ENCODE measurements at places on chromosomes 3 and 15. TPM values are rescaled to one million over a fixed set of nuclear protein-coding genes. Genes with fewer than 3 reads are reported as not detected.

Gene FHIT
- 2.1 TPM for total RNA-seq

Gene RBPMS2
- total RNA-seq, result not detected

Gene CSNK1G1
- 29.3 TPM for total RNA-seq

Gene FMN1
- 27.7 TPM for total RNA-seq

Gene PIF1
- 3.1 TPM for total RNA-seq

Gene SLC9A9
- total RNA-seq, result 74.0 TPM

Gene MASP1
- total RNA-seq, result 328 TPM

Gene IL17RB
- total RNA-seq, result 0.33 TPM

Gene SLC12A1
- total RNA-seq, result not detected

Gene HRG
- not detected for total RNA-seq

Gene MCF2L2
- under 0.01 TPM for total RNA-seq

- DNase-seq, result no peak
Measured at GRCh38 chr3:57383838-57384237, 91.4 kb upstream of the ASB14 start.

GRCh38 chr3:59271971-59272370 is 222.1 kb upstream of the CFAP20DC start:
- no peak for DNase-seq

- DNase-seq, result no peak
Measured at GRCh38 chr3:19769694-19770093, 164.3 kb downstream of the EFHB start.

- DNase-seq, result peak; percentile 72
Measured at GRCh38 chr3:355622-356021, 159.1 kb downstream of the CHL1 start.

- DNase-seq, result no peak
Measured at GRCh38 chr15:77296773-77297337, 123.0 kb downstream of the PEAK1 start.

DNA sequence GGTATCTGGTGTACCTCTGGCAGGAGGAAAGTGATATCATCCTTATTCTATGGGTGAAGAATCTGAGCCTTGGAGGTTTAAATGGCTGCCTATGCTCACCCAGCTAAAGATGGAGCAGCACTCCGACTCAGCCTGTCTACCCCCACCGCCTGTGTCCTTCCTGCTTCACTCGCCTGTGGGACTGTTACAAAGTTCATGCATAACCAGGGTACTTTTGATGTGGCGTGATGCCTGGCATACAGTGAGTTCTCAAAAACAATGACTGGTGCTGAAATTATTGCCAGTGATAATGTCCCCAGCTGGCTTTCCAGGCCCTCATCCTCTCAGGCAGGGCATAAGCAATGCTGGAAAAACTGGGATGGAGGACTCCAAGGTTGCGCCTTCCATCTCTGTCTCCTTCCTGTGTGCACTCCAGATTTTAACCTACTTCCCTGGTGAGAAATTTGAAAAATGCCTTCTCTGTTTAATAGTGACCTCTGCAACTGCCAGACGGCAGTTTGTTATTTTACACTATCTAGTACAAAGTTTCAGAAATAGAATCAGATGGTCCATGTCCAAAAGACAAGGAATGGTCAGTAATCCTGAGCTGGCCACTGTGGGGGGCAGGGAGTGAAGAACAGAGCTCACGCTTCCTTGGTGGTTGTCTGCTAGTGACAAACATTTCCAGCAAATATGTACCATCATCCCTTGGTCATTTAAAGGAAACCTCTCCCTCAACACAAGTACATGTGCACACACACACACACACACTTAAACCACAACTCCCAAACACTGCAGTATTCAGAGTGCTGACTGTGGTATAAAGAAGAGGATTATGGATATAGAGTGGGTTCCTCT is 86.5 kb upstream of the NMNAT3 start:
- DNase-seq, result peak; percentile 46

DNA sequence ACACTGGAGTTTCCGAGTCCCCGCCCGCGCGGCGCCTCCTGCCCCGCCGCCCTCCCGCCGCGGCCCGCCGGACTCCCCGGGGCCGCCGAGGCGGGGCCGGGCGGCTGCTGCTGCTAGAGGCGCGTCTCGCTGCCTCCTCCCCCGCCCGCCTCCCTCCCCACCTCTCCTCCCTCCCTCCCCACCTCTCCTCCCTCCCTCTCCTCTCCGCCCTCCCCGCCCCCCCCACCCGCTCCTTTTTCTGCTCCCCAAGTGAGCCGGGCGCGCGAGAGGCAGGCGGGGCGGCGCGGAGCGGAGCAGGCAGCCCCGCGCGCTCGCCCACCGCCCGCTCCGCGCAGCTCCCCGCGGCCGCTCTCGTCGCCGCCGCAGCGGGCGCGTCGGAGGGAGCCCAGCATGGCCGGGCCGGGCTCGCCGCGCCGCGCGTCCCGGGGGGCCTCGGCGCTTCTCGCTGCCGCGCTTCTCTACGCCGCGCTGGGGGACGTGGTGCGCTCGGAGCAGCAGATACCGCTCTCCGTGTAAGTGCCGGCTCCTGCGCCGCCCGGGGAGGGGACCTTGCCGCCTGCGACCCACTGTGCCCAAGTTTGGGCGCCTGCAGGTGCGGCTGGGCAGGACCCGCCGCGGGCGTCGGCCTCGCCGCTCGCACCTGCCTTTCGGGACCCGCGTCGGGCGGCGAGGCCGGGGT is at the start of gene CACNA2D3:
CACNA2D3 (plus strand) TSS at position 229 of the 679 bp plus-strand sequence.
- DNase-seq, result no peak

DNA sequence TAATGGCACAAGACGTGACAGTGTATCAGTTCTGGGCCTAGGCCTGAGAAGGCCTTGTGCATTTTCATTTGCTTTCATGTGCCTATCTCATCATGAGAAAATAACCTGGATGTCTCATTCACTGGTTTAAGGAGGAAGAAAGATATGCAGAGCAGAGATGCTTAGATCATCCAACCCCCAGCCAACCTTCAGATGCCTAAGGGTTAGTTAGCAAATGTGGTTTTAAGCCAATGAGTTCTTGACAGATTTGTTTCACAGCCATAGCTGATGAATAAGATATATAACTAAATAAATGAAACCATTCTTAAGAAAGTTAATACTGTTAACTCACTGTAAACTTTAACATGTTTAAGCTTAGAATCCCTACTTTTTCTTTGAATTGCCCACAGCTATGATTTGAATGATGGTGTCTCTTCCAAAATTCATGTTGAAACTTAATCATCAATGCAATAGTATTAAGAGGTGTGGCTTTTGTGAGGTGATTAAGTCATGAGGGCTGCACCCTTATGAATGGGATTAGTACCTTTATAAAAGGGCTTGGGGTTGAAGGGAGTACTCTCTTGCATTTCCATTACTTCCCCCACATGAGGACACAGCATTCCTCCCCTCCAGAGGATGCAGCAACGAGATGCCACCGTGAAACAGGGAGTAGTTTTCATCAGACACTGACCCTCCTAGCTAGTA is 324.6 kb upstream of the TBC1D5 start:
- DNase-seq, result no peak

DNA sequence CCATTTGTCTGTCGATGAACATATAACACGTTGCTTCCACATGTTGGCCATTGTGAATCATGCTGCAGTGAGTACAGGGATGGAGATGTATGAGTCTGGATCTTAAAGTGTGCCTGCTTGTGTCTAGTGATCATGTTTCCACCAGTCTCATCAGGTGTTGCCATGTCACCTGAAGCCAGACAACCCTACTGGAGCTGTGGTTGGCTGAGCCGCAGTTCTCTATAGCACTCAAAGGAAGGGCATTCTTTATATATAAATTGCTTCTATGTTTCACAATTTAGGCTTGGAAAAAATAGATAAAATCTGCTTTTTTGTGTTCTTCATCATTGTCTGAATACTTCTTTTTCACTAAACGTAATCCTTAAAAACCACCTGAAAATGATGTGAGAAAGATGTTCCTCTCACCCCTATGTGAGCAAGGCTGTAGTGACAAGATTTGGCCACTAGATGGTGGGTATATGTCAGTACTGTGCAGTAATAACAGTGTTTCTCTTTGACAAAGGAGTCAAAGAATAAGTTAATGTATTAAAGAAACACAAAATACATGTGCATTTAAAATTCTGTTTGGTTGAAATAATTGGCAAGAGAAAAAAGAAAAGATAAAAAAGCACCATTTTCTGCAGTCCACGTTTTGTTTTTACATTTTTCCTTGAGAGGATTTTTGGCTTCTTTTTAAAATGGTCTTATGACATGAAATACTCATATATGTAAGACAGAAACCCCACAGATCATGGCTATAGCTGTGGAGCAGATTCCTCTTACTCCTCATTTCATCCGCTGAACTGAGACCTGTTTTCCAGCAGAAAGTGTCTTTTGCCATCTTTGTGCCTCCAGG is 394.5 kb upstream of the DPPA4 start:
- DNase-seq, result peak; percentile 78

GRCh38 chr15:78232951-78233350 is 1.4 kb downstream of the ACSBG1 start:
- no peak for DNase-seq

DNA sequence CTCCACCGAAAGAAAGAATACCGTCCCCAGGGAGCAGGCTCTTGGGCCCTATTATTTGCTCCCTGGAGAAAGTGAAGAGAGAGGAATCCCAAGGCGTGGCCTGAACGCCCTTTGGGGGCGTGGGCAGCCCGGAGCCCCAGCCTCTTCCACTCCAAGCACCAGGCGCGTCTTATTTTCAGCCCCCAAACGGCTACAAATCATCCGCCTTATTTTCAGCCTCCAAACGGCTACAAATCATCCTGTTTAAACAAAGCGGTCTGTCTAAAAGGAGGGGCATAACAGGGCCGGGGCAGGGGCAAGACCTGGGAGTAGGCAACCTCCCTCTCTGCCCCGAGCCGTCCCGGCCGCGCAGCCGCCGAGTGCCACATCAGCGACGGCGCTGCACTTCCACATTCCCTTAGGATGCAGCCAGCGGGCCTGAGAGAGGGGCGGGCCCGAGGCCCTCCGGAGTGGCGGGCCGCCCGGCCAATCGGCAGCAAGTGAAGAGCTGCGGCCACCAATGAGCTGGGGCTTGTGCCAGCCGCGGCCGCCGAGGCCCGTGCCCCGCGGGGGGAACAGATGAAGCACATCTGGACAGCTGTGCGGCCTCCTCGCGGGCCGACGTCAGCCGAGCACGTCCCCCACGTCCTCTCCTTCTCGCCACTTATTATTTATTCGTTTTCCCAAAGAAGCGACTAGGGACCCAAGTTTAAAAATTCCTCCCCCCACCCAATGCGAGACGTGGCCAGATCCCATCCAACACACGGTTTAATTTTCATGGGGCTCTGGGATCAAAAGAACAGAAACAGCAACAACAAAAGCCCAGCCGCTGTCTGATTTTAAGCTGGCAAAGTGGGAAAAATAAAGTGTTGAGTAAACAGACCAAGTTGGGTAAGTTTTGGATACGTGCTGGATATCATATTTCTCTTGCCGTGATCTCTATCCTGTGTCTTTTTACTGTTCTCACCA is at the start of gene TMEM45A:
TMEM45A (plus strand) TSS at position 561 of the 948 bp plus-strand sequence. CDS start 62,593 bp downstream, outside the sequence.
- DNase-seq, result peak; percentile 97

DNA sequence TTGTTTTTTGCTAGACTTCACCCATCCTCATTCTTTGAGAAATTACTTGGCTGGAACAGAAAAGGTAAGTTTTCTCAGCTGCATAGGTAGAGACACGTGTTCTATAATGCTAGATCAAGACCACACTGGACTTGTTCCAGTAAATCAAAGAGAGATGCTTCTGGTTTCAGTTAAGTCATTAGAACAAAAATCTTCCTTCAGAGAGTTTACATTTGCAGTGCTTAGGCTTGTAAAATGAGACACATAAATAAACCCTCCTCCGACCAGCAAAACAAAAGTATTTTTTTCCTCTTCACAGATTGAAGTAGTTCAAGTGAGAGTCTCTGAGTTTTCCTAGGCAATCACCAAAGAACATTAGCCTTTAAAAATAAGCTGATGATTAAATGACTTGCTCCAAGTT is 87.3 kb upstream of the PROK2 start:
- no peak for DNase-seq

GRCh38 chr3:37136067-37136466 is 38.3 kb downstream of the LRRFIP2 start:
- DNase-seq, result no peak

DNA sequence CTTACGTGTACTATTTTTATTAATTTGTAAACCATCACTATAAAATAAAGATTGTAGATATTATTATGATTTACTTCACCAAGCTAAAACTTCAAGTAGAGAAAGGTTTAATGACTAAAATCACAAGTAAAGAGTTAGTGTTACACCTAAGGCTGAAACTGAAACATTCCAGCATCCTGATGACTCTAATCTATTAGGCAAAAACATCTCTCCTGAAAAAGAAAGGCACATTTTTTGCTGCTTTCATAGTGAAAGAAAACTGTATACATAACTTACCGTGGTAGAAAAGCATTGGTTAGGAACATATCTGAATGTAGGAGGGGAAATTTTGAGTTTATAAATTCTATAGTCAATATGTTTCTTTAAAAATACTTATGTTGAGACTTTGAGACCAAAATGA is 35.4 kb downstream of the CCDC191 start:
- DNase-seq, result no peak

DNA sequence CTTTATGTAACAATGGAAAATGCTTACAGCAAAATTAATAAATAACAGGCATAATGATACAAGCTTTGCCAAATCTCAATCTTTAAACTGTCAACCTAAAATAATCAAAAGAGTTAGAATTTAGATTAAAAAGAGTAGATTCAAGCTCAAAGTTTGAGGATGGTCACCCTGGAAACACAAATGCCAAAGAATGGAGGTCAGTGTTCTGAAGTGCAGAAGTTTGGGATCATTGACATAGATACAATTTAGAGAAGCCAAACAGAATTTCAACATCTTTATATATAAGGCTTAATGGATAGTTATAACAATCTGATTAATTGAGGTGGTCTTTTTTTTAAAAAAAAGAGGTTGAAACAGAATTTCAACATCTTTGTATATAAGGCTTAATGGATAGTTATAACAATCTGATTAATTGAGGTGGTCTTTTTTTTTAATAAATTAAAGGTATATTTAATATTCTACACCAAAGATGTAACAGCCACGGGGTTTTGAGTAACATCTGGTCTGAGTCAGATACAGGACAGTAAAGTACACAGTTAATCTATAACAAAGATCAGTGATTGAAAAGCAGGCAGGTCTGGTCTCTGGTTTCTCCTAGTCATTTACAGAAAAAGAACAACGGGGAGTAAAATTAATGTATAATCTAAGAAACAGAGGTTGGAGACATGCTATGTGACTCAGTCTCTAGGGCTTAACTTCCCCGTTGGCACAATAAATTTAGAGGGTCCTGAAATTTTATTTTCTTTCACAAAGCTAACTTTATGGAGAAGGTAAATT is 490.7 kb downstream of the GBE1 start:
- no peak for DNase-seq

DNA sequence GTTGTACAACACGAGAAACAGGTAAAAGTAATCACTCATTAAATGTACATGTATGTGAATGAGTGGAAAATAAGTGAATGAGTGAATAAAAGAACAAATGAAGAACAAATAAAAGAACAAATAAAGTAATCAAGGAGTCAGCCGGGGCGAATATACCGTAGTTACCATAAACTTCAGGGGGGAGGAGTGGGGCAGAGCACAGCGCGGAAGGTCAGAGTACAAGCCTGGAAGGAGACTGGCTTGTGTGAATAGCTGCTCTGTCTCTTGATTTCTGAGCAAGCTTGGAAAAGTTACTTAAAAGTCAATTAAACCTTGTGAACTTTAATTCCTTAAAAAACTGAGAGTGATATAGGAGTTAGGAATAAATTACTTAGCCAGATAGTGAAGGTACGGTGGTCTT is 466.5 kb upstream of the CNTN4 start:
- DNase-seq, result no peak
